Kidney (tissue), 22 donors: ENCODE measurements at places on chromosomes 4 and X. TPM values are rescaled to one million over a fixed set of nuclear protein-coding genes. Genes with fewer than 3 reads are reported as not detected.

GRCh38 chrX:129768586-129769466 is 10.9 kb upstream of the SASH3 start:
- H3K4me1 ChIP-seq = no peaks in the 10 kb centered on the region
- H3K4me3 ChIP-seq = no peak overlapping the region
- H3K27me3 ChIP-seq = no peaks in the 10 kb centered on the region
- DNase-seq = no peak
- H3K36me3 ChIP-seq = no peaks in the 10 kb centered on the region

DNA sequence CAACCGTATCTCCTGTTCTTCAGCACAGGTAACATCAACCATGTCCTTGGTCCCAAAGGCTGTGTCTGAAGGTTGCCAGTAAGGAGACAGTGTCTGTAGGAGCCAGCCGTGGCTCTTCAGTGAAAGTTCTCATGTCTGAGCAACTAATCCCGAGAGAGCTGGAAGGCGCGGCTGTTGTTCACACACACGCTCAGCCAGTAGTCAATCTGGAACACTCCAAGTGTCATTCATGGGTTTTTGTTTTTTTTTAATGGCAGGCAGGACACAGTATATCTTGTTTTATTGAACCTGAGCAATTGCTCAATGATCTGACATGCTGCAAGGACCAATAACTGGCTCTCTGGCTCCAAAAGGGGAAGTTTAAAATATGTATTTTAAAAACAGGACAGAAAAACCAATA is 48.4 kb upstream of the MAP3K15 start:
- H3K36me3 ChIP-seq = no peaks in the 10 kb centered on the region
- DNase-seq = no peak
- H3K4me3 ChIP-seq = no peak overlapping the region
- H3K4me1 ChIP-seq = no peaks in the 10 kb centered on the region
- no peaks in the 10 kb centered on the region for H3K27me3 ChIP-seq

DNA sequence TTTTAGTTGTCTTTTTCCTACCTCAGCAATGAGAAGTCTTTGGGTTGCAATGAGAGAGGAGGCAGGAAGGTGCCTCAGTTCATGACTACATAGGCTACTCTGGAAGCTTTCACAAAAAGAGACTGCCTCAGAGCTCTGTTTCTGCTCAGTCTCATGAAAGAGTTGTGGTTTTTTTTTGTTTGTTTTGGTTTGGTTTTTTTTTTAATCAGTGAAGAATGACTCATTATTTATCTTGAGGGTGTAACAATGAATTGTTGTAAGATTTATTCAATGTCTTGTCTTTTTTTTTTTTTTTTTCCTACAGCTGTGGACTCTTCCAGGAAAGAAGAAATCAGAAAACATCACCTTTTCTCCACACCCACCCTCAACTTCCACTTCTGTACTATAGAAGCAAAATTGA is 67.5 kb upstream of the CXCL13 start:
- H3K4me1 ChIP-seq = peaks cover 8% of the 10 kb centered on the region
- no peak for DNase-seq
- H3K27me3 ChIP-seq = no peaks in the 10 kb centered on the region
- no peak overlapping the region for H3K27ac ChIP-seq
- no peaks in the 10 kb centered on the region for H3K36me3 ChIP-seq
- H3K4me3 ChIP-seq = no peak overlapping the region

DNA sequence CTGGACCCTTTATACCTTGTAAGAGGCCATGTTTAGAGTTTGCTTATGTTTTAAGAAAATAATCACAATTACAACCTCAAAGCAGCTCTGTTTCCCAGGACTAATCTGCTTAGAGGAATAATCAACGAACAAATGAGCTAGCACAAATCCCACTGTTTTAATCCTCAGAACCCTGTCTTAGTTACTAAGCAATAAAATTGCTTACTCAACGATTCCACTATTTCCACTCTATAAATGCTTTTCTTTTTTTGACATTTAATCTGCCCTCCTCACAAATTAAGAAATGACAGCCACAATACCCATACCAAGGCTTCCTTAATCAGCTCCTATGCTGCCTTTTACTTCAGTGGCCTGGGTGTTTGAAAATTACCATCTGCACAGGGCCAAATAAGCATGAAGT is 48.8 kb downstream of the FAM120C start:
- DNase-seq = no peak
- H3K4me1 ChIP-seq = no peaks in the 10 kb centered on the region
- no peak overlapping the region for H3K4me3 ChIP-seq

DNA sequence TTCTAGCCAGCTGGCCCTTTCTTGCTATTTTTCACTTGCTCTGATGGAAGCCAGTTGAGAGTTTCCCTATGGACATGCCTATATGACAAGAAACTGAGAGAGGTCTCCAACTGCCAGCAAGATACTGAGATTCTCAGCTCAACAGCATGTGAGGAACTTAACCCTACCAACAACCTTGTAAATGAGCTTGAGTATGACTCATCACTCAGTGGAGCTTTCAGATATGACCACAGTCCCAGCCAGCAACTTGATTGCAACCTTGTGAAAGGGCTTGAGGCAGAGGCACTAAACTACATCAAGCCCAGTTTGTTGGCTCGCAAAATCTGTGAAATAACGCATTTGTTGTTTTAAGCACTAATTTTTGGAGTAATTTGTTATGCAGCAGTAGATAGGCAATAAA is 175.8 kb downstream of the COMMD8 start:
- no peak overlapping the region for H3K4me3 ChIP-seq
- no peaks in the 10 kb centered on the region for H3K36me3 ChIP-seq
- no peak overlapping the region for H3K27ac ChIP-seq
- no peak for DNase-seq
- no peaks in the 10 kb centered on the region for H3K27me3 ChIP-seq
- H3K4me1 ChIP-seq = no peaks in the 10 kb centered on the region

GRCh38 chr4:53633608-53634007 is 42.3 kb upstream of the LNX1 start:
- no peaks in the 10 kb centered on the region for H3K36me3 ChIP-seq
- no peak for DNase-seq
- H3K27ac ChIP-seq = no peak overlapping the region
- no peak overlapping the region for H3K4me3 ChIP-seq

DNA sequence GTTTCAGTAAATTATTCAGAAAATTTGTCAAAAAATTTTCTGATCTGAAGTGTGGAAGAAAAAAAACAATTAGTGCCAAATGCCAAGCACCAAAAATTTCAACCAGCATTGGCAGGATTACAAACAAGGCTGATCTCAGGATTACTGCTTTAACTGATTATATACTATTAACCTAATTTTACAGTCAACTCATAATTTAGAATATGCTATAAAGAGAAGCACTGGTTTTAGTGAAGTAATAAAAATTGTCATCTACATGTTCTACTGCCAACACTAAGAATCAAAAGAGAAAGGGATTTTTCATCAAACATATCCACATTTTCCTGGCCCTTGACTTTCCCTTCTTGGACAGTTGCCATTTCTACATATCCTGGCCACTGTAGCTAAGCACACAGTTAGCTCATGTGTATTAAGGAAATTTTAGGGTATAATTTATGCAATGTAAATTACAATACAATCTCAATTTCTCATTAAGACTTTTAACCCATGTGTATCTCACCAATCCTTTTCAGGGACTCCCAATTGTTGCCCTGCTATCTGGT is 33.8 kb downstream of the THOC2 start:
- H3K27ac ChIP-seq = no peak overlapping the region
- no peaks in the 10 kb centered on the region for H3K4me1 ChIP-seq
- no peaks in the 10 kb centered on the region for H3K27me3 ChIP-seq
- H3K4me3 ChIP-seq = no peak overlapping the region
- no peaks in the 10 kb centered on the region for H3K36me3 ChIP-seq
- DNase-seq = no peak

KLHL8 gene
- total RNA-seq = 14.6 TPM
